ENCODE measurements at places on chromosomes 16 and 17.

GRCh38 chr17:78890498-78890897, 12.5 kb downstream of the CEP295NL start:
- DNase-seq = no peak

GRCh38 chr17:32015245-32016013, 8.2 kb downstream of the LRRC37B start:
- no peak for DNase-seq

GRCh38 chr16:26220894-26221293, 529.1 kb downstream of the HS3ST4 start:
- DNase-seq = no peak

GRCh38 chr16:85248342-85248741, 136.1 kb upstream of the CIBAR2 start:
- no peak for DNase-seq

DNA sequence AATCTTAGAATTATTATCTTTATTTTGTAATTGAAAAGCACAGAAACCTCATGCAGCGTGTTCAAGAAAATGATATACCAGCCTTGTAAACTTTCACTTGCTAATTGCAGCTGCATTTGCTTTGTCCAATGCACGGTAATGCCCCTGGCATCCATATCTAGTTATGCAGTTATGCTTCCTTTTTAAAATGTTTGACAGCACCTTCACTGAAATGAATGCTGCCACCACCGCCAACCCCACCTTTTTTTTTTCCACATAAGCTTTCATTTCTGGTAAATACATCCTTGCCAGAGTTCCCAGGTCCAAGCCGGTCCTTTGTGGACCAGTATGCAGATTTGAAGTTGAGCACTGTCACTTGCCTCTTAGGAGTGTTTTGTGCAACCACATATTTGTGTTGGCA, 338.8 kb downstream of the WWOX start:
- no peak for DNase-seq

DNA sequence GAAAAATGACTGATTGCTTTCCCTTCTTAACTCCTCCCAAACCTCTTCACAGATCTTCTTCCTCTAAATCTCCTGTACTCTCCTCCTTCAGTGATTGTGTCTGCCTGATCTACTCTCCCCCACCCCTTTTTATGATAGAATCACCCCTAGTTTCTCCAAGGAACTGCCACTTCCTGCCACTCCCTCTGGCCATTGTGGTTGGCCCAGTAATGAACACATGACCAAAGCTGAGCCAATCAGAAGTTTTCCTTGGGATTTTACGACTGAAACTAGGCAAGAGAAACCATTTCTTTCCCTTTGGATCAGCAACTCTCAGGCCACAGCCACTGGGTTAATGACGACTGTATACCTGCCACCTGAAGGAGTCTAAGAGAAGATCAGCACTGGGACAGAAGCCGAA, 15.9 kb downstream of the IRX3 start:
- peak; percentile 67 for DNase-seq

DNA sequence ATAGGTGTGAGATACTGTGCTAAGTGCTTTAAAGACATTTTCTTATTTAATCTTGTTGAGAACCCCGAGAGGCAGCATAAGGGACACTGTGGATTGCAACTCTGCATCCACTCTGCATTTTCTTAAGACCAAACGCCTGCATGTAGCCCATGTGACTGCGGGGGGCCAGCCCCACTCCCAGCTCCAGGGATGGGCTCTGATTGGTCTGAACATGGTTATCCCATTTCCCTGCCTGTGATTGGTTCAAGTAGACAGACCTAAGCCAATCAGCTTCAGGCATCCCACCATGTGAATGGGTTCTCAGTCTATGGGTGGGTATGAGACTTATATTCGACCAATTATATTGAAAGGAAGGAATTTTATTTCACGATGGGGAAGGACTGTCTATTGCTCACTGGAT, 33.2 kb upstream of the USP7 start:
- no peak for DNase-seq

- no peak for DNase-seq
These were observed at the start of gene FOXL1 for GRCh38 chr16:86578061-86578599. FOXL1 (plus strand) TSS chr16:86578549; CDS start chr16:86578724, 175 bp downstream.

DNA sequence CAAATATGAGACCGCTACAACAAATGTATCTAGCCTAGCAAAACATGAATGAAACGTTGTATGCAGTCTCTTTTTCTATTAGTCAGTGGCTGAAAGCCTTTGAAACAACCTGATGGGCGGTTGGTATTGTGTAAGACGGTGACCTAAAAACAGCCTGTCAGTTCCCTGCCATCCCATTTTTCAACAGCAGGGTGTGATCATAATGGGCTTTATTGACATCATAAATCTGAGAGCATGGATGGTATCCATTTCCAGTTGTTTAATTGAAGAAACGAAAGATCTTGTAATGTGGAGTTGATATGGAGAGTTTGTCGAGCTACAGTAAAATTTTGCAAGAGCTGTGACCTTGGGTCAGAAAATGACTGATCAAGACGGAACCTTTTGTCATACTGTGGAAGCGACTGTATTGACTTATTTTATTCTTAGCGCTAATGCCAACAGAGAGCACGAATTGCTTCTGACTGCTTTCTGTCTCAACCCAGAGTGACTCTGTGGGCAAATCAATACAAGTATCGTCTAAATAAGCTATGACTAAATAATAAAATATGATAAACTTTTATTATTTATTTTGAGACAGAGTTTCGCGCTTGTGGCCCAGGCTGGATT, 12.3 kb upstream of the MEIOB start:
- peak; percentile 53 for DNase-seq

DNA sequence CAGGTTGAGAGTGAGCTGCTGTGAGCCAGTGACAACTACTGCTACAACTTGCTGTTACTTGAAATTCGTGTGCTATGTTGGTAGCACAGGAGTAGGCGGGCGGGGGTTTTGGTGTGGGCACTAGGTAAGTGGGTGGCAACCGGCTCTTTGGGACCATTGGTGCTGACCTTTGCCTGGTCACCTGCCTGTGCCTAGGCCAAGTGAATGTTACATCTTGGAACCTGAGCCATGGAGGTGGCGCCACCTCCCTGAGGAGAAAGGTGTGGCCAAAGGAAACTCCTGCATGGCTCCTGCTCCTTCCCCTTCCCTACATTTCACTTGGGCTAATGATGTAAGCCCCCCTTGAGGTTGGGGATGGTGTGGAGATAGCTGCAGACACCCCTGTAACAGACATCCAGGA, 25.4 kb upstream of the ARHGAP23 start:
- DNase-seq = no peak

DNA sequence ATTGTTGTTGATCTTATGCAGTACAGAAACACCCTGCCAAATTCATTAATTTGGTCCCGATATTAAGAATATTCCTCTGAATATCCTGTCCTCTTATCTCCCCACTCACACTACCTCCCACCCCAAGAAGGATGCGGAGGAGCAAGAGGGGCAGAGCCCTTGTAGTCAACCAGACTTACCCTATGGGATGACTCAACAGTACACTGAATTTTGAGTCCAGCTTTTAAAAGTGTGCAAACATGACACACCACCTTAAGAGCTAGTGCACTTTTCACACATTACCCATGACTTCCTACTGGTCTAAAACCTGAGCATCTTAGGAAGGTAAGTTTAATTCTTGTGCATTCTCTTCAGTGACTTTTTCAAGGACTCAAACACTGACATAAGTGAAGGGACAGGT, 9.5 kb downstream of the USP22 start:
- no peak for DNase-seq

GRCh38 chr16:19499006-19499405, 22.9 kb downstream of the GDE1 start:
- DNase-seq = no peak

DNA sequence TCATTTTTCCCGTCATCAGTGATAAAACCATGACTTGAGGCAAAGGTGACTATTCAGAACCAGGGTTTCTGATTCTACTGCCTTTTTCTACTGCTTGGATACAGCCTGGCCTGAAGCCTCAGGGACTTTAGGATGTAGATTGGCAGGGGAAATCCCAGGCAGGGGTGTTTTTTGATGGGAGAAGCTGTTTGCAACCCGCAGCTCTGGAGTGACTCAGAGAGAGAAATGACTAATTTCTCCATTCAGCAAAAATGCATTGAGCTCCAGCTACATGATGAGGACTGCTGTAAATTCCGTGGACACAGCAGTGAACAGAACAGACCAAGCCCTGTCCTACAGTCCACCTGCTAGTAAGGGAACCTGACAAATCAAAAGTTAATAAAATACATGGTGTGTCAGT, 560.6 kb downstream of the CDH13 start:
- DNase-seq = no peak

DNA sequence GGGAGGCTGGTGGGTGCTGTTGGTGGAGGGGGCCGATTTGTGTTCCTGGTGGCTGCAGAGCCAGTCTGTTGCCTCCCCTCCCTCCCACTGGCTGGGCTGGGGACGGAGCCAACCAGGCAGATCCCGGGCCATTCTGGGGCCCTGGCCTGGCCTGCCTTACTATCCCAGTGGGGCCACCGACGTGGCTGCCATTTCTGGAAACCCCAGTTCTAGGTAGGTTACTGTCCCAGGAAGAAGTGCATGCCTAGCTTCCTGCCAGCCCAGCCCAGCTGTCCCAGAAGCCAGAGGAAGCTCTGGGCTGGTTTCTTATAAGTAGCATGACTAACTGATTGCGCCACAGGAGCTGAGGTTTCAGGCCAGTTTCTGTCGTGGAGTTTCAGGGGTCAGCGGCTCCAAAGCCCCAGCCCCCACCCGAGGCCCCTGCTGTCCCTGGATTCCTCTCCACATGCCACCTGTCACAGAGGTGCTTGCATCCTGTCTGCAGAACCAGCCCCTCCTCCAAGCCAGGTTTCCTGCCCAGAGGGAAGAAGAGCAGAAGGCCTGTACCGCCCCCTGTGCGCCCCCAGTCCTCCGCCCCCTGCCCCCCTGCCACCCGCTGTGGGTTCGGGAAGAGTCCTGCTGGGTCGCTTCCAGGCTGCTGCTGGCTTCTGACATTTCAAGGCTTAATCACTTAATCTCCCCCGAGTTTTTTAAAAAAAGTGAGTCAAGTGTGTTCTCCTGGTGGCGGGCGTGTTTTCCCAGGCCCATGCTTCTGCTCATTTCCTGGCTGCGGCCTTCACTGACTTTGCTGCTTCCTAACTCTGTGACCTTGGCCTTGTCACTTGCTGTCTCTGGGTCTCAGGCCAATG, 13.2 kb downstream of the IL4R start:
- peak; percentile 88 for DNase-seq

DNA sequence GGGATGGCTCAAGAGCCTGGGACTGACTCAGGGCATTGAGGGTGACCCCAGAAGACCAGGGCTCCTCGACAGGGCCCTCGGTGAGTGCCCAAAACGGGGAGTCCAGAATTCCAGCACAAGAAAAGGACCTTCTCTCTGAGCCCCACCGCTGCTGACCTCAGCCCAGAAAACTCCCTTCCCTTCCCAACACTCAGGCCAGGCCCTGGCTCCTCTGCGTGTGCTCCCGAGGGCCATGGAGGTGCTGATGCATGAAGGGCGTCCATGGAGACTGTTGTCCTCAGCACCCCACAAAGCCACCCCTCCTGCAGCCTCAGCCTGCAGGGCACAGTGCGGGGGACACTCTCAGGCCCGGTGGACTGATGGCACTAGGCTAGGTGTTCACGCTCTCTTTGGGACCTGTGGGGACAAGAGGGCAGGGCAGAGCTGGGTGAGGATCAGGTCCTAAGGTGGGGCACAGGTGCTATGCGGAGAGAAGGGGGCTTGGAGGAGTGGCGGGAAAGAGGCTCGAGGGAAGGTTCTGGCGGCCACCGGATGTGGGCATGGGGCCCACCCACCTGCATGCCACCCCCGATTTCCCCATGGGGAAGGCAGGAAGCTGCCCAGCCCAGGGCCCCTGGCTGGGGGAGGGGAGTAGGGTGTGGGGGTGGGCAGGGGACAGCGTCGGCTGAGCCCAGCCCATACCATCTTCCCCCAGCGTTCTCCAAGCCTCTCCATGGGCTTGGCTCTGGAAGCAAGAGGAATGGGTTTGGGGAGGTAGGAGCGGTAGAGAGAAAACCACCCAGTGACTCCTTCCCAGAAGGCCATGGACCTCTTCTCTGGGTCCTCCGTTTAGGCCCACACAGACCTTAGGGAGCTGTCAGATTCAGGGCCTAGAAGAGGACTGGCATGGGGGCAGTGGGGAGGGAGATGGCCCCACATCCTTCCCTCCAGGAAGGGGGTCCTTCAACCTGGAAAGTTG, 4.5 kb upstream of the TSPOAP1 start:
- DNase-seq = peak; percentile 73

DNA sequence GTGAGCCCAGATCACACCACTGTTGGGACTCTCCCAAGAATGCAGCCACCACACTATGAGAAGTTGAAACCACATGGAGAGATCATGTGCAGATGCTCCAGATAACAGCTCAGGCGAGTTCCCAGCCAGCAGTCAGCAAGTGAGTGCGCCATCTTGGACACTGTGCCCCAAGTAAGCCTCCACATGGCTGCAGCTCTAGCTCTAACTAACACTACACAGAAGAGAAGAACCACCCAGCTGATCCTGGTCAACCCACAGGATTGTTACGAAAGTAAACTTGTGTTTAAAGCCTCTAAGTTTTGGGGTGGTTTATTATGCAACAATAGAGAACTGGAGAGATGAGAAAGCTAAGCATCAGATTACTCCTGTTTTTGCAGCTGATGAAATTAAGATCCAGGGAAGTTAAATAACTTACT, 25.8 kb downstream of the SLC38A7 start:
- DNase-seq = peak; percentile 9

GRCh38 chr16:73002866-73003265, 45.1 kb downstream of the ZFHX3 start:
- no peak for DNase-seq

DNA sequence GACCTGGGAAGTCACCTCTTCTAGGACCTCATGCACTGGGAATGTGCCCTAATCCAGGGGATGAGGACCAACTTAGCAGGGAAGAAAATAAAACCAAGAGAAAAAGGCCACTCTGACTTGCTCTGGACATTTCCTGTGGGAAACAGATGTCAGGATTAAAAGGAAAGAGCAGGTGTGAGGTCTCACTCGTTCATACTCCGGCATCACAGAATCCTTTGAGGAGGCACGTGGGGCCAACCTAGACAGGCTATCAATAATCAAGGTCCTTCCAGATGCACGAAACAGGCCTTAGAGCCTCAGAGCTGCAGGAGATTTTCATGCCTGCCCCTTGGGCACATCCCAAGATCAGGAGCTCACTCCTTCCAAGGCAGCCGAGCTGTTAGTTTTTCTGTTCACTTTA, 321.5 kb upstream of the CCL2 start:
- DNase-seq = no peak

GRCh38 chr17:68085771-68086381, 50.3 kb downstream of the KPNA2 start:
- peak; percentile 73 for DNase-seq

- no peak for DNase-seq
These were observed 473.9 kb downstream of the XYLT1 start for GRCh38 chr16:16996827-16997226.

DNA sequence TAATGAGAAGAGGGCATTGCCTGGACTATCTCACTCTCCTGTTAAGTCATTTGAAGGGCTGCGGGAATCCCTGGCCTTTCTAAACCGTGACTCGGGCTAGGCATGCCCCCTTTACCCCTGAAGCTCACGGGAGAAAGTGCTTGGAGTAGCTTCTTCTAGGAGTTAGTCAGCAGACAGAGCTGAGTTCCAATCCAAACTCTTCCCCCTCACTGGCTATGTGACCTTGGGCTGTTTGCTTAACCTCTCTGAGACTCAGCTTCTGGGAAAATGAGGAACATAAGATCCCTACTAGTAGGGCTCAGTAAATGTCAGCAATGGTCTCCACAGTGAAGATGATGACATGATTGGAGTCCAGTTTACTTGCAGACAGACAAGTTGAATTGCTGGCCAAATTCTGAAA, 5.7 kb upstream of the B9D1 start:
- DNase-seq = no peak

GRCh38 chr17:21392266-21392665, 16.1 kb downstream of the KCNJ12 start:
- DNase-seq = no peak

Data from KBM-7 (cell line).